ENCODE measurements at places on chromosomes 1 and 21.

DNA sequence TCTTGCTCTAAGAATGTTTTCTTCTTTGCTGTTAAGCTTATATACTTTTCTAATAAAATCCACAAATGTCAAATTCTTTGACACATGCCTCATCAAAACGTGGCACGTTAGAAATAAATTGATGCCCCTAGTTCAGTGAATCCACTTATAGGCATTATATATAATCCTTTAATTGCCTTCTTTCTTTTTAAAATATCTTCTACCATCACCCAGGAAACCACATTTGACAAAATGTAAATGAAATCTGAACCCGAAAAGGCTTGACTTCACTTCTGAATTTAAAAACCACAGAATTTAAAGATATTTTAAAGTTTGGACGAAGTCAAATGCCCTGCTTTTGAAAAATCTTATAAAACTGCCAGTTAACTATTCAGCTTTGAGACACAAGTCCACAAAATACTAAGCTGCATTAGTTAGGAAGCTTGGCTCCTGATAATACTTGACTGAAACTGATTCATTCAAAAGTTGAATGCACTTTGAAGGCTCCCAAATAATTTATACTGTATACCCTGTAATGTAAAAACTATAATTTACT, 22.4 kb upstream of the KIFAP3 start:
- no peak for DNase-seq

GRCh38 chr21:19508844-19509243, 1105.3 kb upstream of the TMPRSS15 start:
- DNase-seq, result no peak

DNA sequence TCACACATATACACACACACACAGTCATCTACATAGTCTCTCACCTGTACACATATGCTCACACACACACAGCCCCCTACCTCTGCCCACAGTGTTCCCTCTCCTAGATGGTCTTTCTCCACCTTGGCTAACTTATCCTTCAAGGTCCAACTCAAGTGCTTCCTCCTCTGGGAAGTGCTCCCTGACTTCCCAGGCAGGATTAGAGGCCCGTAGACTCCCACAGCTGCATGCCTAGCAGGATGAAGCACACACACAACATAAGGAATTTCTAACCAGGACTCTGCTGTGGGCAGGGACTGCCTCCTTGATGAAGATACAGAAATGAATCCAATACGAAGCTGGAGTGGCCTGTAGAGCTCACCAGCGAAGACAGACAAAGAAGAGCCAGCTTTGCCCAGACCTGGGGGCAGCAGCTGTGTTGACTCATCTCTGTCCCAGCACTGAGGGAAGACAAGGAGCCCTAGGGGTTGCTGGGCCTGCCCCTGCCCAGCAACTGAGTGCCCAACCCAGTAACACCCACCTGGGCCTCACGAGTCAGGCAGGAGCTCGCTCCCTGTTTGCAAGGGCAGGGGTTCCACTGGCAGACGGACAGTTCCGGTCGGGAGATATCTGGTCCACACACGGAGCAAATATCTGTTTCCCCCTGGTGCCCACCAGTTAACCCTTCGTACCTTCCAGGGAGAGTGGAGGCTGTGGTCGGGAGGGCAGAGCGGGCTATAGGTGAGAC, 100.8 kb downstream of the DMRTB1 start:
- no peak for DNase-seq

- DNase-seq, result no peak
Observed at GRCh38 chr1:53657891-53658396, 81.0 kb downstream of the GLIS1 start.

DNA sequence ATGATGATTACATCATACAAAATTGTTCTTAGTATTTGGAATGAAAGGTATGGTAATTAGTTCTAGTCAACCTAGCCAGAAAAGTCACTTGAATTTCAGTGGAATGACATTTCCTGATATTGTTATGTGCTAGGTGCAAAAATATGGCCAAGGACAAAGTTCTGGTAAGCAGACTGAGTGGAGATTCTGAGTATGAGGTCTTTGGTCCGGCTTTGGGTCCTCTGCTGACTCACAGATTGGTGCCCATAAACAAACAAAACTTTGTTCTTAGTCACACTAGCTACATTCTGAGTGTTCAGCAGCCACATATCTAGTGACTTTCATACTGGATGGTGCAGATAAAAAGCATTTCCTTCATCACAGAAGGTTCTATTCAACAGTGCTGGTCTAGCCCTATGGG, 206.1 kb downstream of the ZNF648 start:
- no peak for DNase-seq

DNA sequence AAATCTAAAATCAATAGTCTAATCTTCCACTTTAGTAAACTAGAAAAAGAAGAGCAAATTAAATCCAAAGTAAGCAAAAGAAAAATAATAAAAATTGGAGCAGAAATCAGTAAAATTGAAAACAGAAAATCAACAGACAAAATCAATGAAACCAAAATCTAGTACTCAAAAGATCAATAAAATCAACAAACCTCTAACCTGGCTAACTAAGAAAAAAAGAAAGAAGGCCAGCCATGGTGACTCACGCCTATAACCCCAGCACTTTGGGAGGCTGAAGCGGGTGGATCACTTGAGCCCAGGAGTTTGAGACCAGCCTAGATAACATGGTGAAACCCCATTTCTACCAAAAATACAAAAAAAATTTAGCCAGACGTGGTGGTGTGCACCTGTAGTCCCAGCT, 22.8 kb downstream of the PDIK1L start:
- no peak for DNase-seq

DNA sequence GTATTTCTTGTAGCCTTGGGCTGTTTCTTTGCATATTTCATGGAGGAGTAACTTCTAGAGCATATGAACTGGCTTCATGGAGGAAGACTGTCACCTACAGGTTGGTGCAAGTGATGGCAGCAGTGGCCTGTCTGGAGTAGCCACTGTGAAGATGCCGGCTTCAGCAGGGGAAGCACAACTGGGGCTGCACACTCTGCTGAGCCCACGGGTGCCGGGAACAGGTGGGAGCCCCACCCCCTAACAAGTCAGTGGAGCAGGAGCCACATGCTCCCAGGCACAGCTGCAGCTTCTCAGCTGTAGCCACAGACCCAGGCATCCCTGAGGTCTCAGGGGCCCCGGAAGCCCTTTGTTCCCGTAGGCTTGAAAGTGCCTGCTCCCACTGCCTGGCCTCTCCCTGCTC, 43.2 kb upstream of the C1orf185 start:
- DNase-seq, result no peak
